K562 (cell line): ENCODE measurements at places on chromosomes 7 and 10.

GRCh38 chr10:76651154-76651553 lies 986.5 kb downstream of the KCNMA1 start:
- DNase-seq = no peak

DNA sequence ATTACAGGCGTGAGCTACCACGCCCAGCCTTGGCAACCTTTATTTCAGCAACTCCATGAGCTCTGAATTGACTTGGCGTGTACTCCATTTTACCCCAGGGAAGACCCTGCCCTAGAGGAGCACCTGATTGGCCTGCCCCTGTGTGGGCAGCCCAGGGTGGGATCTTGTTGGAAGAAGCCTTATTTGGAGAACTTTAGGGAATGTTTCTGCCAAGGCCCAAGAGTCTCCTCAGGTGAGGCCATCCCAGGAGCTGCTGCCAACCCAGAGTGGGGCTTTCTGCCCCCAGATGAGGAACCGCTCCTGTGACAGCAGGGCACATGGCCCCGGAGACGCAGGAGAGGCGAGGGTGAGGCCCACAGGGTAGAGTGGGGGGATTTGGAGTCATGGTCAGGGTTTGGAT lies 42.0 kb downstream of the VWA2 start:
- no peak for DNase-seq

- peak; percentile 14 for DNase-seq
These were observed 736 bp upstream of the ITIH5 start for GRCh38 chr10:7667262-7668141.

- DNase-seq = no peak
These were observed 18.1 kb downstream of the ZNF786 start for GRCh38 chr7:149072438-149072775.
